ENCODE measurements at places on chromosomes 13 and 19.

DNA sequence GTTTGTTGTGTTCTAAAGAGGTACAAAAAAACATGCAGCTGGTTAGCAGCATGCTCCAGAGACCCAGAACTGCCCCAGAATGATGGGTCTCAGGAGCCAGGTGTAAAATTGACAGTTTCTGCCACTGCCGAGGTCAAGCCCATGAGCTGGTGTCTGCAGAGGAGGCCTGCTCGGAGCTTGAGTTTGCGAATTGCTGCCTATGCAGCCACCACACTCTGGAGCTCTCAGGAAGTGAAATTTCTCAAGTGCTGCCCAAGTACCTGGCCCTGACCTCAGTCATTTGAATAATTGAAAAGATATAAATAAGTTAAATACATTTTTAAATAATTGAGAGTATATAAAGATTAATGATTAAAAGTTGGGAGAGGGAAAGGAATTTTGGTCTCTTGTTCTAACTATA lies 66.4 kb downstream of the ZAR1L start:
- no peak for DNase-seq

DNA sequence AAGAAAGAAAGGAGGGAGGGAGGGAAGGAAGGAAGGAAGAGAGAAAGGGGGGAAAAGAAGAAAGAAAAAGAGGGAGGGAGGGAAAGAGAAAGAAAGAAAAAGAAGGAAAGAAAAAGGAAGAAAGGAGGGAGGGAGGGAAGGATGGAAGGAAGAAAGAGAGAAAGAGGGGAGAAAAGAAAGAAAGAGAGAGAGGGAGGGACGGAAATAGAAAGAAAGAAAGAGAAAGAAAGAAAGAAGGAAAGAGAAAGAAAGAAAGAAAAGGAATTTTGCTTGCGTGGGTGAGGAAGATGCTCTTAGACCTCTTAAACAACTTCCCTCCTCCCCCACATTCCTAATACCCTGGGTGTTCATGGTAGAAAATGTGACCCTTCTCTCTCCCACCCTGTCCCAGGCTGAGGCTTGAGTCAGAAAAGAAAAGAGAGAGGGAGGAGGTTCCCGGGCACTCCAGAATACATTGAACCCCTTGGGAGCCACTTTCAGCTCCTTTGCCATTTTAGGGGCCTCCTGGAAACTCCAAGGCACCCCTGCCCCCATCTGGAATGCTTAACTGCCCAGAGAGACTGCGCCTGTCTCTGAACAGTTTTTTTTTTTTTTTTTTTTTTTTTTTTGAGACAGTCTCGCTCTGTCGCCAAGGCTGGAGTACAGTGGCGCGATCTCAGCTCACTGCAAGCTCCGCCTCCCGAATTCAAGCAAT lies 9.2 kb upstream of the KANK3 start:
- DNase-seq, result peak; percentile 19

DNA sequence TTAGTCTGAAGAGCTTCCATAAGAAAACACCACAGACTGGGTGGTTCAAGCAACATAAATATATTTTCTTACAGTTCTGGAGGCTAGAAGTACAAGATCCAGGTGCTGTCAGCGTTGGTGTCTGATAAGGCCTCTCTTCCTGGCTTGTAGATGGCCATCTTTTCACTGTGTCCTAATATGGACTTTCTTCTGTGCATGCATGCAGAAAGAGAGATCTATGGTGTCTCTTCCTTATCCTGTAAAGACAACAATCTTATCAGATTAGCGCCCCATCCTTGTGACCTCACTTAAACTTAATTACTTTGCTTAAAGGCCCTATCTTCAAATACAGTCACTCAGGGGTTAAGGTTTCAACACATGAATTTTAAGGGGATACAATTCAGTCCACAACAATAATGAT lies 14.1 kb upstream of the NDFIP2 start:
- DNase-seq, result no peak

- no peak for DNase-seq
Observed at GRCh38 chr13:31797154-31797775, 57.9 kb downstream of the RXFP2 start.

DNA sequence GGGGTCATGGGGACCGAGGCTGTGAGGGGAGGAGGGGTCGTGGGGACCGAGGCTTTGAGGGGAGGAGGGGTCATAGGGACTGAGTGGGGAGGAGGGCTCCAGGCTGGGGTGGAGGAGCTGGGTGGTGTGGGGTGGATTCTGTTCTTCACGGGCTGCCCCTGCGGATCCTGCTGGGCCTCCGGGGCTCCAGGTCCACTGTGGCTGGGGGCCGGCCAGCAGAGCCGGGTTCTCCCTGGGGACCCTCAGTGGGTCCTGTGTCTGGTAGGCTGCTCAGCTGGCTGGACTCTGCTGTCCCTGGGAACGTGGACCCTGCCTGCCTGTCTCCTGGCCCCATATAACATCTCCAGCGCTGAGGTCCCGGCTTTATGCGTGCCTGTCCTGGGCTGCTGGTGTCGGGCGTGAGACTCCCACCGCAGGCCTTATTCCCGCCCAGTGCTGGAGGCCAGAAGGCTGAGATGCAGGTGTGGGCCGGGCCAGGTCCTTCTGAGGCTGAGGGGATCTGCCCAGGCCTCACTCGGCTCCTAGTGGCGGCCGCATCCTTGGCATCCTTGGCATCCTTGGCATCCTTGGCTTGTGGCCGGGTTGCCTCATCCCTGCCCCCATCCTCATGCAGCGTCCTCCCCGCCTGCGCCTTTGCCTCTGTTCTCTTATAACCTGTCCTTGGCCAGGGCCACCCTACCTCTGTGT lies 19.8 kb upstream of the GNA15 start:
- no peak for DNase-seq

- DNase-seq, result peak; percentile 21
Observed at GRCh38 chr19:36707134-36707533, 19.7 kb downstream of the ZNF567 start.

DNA sequence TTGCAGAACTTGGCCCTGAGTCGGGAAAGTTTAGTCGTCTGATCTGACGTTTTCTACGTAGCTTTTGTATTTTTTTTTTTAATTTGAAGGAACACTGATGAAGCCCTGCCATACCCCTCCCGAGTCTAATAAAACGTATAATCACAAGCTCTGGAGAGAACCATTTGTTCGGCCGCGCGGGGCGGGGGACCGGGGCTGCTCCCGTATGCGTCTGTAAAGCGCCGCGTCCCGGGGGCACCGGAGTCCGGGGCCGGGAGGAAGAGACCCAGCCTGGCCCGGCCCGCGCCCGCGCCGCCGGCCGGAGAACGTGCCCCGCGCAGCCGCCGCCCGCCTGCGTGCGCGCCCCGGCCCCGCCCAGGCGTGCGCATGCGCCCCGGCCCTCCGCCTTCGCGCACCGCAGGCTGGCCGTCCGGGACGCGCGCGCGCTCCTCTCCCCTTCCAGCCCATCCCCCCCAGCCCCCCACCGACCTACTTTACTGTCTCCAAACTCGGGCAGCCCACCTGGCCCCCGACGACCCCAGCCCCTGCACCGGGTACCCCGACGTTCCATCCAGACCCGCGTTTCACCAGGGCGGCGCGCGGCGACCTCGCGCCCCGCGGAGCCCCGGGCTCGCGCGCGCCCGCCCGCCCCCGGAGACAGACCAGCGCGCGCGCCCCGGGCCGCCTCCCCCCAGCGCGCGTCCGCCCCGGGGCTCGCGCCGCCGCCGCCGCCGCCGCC lies 785 bp upstream of the USF2 start:
- DNase-seq, result peak; percentile 21

DNA sequence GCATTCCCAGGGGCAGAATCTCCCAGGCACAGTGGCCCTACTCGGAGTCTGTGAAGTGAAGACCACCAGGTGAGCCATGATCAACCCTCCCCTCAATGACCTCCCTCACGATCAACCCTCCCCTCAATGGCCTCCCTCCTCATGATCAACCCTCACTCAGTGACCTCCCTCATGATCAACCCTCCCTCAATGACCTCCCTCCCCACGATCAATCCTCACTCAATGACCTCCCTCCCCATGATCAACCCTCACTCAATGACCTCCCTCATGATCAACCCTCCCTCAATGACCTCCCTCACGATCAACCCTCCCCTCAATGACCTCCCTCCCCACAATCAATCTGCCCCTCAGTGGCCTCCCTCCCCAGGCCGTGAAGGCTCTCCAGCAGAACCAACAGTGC lies 32.1 kb downstream of the SBNO2 start:
- DNase-seq, result no peak

- DNase-seq, result no peak
Observed at GRCh38 chr19:45158503-45159209, 2.1 kb downstream of the NKPD1 start.

- no peak for DNase-seq
Observed at GRCh38 chr13:44148159-44148914, 225.3 kb upstream of the SERP2 start.

- peak; percentile 33 for DNase-seq
Observed at GRCh38 chr13:77492982-77493381, 42.5 kb upstream of the SCEL start.

DNA sequence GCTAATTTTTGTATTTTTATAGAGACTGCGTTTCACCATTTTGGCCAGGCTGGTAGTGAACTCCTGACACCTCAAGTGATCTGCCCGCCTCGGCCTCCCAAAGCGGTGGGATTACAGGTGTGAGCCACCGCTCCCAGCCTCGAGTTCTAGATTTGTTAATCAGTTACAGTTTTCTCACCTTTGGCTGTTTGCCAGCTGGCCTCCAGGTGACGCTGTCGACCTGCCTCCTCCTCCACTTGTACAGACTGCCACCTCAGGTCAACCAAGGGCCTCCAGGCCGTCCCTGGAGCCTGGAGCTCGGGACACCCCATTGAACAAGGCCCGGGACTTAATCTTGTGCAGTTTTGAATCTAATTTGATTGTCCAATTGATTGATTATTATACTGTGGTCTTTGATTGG lies 45.5 kb downstream of the IER2 start:
- DNase-seq, result no peak

DNA sequence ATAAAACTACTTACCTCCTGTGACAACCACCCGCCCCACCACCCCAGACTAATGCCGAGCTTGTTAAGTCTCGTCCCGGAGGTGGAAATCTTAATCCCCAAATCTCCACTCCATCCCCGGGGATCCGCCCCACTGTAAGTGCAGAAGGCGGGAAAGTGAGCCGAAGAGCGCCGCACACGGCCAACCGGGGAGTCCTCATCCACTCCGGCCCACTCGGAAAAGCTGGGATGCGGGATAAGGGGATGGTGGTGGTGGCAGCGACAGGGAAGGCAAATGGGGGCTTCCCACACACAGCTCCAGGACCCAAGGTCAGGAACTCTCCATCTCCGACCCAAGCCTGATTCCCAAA lies 621 bp downstream of the FBL start:
- no peak for DNase-seq

DNA sequence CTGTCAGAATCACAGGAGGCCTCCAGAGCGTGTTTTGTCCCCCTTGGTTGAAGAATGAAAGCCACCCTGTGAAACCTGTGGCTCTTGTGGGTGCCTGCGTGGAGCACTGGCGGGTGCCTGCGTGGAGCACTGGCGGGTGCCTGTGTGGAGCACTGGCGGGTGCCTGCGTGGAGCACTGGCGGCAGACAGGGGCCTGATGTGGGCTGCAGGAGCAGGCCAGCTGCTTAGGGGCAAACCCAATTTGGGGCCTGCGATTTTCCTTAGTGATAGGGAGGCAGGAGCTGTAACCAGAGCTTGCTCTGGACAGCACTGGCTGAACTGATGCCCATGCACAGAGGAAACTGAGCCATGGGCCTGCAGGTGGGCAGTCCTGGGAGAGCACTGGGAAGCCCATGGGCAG lies 24.3 kb downstream of the ARHGEF7 start:
- no peak for DNase-seq

GRCh38 chr19:9913237-9914000 lies 22.9 kb downstream of the OLFM2 start:
- no peak for DNase-seq

GRCh38 chr13:21079761-21080592 lies 18.6 kb upstream of the LATS2 start:
- no peak for DNase-seq

DNA sequence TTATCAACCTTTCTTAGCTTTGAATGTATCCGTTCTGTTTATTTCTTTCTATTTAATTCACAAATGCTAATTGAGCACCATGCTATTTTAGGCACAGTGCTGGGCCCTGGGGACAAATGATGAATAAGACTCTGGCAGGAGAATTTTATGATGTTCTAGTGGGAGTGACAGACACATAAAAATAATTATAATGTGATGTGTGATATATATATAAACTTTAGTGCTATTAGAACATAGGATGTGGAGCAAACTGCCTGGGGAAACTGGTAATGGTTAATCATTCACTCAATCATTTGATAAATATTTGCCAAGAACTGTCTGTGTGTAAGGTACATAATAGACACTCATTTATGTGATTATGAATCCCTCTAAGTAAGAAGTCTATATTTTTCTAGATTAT lies 50.7 kb upstream of the FRY start:
- no peak for DNase-seq

DNA sequence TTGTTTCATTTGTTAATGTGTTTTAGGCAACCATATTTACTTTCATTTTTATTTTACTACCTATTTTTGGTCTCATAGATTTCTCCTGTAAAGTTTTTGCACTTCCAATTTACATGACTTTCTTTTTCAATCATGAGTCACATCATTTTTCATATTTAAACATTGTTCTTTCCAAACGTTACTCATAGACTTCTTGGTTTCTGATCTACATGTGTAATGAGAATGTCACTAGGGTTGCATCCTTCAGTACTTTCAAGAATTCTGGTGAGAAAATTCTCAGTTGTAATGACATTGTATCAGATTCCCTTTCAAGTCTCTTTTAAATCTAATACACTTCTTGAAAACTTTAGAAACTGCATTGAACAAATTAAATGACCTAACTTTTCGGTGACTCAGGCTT lies 991.7 kb downstream of the EFNB2 start:
- DNase-seq, result no peak

DNA sequence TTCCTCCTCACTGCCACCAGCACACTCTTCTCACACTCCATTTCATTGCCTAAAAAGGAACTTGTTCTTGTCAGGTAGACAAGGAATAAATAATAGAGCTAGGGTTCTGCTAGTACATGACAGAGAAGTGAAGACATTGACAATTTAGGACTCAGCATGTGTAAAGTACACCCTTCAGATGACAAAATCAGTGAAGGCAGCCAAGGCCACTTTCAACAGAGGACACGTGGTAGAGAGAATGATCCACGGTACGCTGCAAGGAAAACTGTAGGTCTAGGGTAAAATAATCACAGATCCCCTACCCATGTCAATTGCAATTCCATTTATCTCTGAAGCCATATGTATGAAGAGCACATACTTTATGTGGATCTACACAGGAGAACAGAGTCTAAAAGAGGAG lies 7.2 kb upstream of the SPATA13 start:
- no peak for DNase-seq

GRCh38 chr13:88031980-88032559 lies 360.9 kb downstream of the SLITRK5 start:
- DNase-seq, result no peak

DNA sequence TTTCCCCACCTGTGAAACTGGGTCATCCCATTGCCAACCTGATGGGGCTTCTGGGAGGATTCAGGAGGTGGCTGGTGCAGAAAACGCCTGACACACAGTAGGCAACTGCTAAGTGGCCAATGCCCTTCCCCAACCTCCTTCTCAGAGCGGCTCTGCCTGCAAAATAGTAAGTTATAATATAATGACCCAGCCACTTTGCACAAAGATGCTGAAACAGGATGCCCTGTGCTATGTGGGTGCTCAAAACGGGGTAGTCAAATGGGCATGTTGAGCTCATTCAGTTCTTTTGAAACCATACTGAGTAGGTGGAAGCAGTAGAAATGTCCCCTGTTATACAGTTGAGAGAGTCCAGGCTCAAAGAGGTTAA lies 507 bp downstream of the MARCHF2 start:
- no peak for DNase-seq
